ENCODE measurements at places on chromosomes 6 and 20.
A peak's percentile ranks its signal among the peaks of the same experiment; 100 is the strongest.

- no peak for DNase-seq
Measured at GRCh38 chr20:46807998-46808397, 86.6 kb upstream of the EYA2 start.

DNA sequence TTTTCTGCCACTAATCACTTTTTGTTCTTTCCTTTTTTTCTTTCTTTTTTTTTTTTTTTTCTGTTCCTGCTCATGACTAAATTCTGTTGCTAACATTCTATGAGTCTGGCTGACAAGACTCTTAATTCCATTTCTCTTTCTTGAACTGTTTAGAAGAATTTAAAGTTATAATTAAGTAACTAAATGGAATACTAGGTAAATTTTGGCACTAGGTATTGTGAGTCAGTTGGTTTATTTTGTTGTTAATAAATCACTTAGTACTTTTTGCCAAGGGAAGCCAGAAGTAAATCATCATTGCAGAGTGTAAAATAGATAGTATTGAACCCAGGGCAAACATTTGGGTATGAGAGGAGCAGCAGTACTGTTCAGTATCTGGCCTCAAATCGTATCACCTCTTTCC lies 42.0 kb upstream of the PRDM1 start:
- no peak for DNase-seq

- no peak for DNase-seq
Measured at GRCh38 chr6:20876036-20876435, 341.8 kb downstream of the CDKAL1 start.

GRCh38 chr6:64238071-64238470 lies 602.5 kb downstream of the PHF3 start:
- no peak for DNase-seq

- no peak for DNase-seq
Measured at GRCh38 chr6:122996794-122997505, 915 bp downstream of the CLVS2 start.

- no peak for DNase-seq
Measured at GRCh38 chr6:107207251-107207873, 92.0 kb upstream of the BEND3 start.

- no peak for DNase-seq
Measured at GRCh38 chr6:2505624-2506023, 245.1 kb downstream of the MYLK4 start.

- DNase-seq, result no peak
Measured at GRCh38 chr6:79385893-79386292, 151.3 kb downstream of the LCA5 start.

DNA sequence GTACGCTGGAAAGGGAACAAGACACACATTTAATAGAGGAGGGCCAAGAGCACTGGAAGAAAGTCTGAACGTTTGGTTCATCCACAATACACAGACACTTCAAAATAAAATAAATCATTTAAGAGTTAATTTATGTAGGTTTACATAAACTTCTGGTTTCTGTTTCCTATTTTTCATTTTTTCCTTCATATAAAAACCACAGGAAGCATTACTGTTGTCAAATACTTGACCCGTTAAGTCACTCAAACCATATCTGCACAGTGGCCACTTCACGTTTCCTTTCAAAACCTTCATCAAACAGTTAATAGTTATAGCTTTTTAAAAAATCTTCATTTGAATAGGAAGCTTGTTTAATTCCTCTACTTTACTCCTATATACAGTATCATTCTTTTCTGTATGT lies 257.6 kb upstream of the THEMIS start:
- no peak for DNase-seq

DNA sequence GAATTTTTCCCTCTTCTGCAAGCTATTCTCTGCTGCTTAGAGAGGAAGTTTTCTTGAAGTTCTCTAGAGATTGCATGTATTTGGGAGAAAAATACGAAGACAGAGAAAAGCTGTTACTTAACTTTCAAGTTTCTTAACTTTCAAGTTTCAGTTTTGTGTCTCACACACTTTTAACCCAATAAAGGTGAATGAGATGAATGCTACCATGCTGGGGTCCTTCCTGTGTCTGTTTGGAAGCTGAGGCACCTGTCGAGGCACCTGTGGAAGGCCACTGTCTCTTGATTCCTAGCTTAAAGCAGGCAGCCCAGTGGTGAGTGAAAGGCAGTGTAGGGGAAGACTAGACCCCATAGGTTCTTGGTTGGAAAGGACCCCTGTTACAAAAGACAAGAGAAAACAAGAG lies 372.8 kb upstream of the JARID2 start:
- no peak for DNase-seq

DNA sequence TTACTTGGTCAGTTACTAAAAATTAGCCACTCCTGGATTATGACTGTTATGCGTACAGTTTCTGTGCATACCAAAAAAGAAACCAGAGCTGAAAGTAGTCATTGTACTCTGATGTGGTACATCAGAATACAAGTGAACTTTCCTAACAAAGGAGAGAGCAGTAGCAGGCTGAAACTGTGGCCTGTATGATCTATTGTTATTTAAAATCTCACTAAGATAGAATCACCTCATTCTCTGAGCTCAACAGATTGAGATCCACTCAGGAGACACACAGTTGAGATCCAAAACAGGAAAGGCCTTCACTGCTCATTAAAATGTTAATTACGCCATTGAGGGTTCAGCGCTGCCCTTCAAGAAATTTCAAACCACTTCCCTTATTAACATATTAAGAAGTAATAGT lies 576.4 kb downstream of the LMBRD1 start:
- DNase-seq, result no peak

- no peak for DNase-seq
Measured at GRCh38 chr6:125050663-125051318, 88.6 kb downstream of the RNF217 start.

DNA sequence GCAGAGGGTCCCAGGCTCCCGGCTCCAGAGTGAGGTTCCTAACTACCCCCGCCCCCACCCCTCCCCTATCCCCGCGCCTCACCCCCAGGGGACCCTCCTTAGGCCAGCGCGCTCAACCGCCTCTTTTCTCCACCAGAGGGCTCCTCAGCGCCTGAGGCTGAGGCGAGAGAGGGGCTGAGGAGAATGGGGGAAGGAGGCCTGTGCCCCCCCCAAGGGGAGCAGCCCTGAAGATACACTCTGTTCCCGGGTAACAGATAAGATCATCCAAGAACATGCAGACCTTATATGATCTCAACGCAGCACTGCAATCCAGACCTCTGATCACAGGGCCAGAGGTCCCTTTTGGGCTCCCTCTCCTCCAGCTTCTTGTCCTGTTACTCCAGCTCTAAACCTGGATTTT lies 43.3 kb upstream of the MRPS10 start:
- DNase-seq, result peak; percentile 20
